Left lung (tissue), 14 donors: ENCODE measurements at places on chromosomes 5 and 9. TPM values are rescaled to one million over a fixed set of nuclear protein-coding genes. Genes with fewer than 3 reads are reported as not detected.

- no peak for DNase-seq
Observed at GRCh38 chr5:77832166-77832770, 56.1 kb upstream of the TBCA start.

Gene SPACA9
- 8.4 TPM for polyA plus RNA-seq

DNA sequence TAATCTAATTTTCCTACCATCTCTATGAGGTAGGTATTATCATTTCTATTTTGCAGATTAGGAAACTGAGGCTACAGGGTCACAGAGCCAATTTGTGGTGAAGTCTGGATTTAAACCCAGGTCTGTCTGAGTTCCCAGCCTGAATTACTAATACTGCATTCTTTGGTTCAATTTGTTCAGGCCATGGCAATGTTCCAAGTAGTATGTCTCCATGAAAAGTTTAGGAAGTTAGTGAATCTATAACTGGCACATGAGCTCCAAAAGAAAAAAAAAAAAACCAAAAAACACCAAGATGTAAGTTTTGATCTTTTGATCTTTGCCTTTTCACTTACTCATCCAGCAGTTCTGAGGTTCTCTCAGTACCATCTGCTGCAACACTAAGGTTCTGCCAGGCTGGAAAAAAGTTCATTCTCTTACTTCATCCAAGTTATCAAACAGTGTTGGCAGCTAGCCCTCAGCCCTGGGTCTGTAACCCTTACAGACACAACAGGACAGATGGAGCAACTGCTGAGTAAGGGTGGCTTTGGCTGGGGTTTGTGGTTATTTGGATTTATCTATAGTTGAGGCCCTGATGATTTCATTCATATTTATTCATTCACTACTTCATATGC, 4.4 kb upstream of the TMEM268 start:
- peak; percentile 16 for DNase-seq

Gene PCDHGB3
- 2.6 TPM for polyA plus RNA-seq

GRCh38 chr9:15189481-15189880, 117.5 kb downstream of the TTC39B start:
- DNase-seq = no peak

- DNase-seq = no peak
Observed at GRCh38 chr5:52727020-52727419, 60.7 kb upstream of the ITGA1 start.

DNA sequence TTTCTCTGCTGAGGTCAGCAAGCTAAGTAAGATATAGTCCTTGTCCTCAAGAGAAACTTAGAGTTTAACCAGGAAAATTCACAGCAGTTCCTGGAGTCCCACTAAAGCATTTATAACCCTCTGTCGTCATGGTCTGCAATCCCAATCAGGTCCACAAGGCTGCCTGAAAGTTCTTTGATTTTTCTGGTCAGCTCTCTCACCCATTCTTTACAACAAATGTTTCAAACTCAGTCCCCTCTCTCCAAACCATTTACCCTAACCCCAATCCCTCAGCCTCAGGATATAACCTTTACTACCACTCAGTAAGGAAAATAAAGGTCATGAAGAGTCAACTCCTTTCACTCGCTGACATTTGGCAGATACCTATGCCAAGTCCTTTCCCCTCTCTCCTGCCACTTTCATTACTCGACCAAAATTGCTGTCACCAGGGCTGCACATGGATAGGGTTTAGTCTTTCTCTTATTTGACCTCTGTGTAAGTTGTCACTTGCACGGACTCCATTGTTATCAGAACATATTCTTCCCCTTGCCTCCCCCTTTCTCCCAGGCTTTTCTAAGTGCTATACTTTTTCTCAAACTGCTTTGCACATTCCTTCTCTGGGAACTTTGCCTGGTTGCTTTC, 936.6 kb downstream of the NR2F1-AS1 start:
- no peak for DNase-seq

DNA sequence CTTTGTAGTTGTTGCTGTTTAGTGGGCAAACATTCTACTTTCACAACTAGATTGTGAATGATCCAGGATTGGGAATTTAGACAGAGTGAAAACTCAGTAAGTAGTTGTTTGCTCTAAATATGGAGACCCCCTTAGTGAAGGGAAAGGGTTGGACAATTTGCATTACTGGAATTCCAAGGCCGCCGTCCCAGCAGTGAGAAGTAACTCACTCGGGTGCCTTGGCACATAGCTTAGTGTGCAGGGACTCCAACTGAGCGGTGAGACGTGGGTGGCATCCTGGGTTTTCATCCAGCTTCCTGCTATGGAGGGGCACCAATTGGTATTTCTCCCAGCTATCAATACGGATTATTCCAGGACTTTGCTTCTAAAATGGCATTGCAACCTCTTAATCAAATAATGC, 69.7 kb upstream of the FCN1 start:
- DNase-seq = no peak

Gene SPINK7
- 0.63 TPM for polyA plus RNA-seq

DNA sequence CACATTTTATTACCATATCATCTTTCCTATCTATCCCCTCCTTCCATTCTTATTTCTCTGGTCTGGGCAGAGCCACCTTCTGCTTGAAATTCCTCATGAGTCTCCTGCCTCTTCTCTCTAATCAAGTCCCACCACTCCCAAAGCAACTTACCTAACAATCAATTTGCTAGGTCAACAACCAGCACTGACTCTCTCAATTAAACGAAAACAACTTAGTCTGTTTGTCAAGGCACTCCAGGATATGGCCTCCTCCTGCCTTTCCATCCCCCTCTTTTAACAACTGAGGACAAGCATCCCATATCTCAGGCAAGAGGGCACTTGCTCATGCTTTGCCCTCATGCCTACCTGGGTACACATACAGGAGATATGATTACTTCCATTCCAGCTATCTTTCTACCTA, 47.4 kb downstream of the HCN1 start:
- DNase-seq = no peak

- DNase-seq = no peak
Observed at GRCh38 chr9:114482593-114482992, 22.7 kb downstream of the WHRN start.

- DNase-seq = peak; percentile 84
Observed at GRCh38 chr5:163565931-163566608, 60.7 kb downstream of the MAT2B start.

- DNase-seq = no peak
Observed at GRCh38 chr5:164637931-164638521, 1132.6 kb downstream of the MAT2B start.

- no peak for DNase-seq
Observed at GRCh38 chr9:121844098-121844497, 192.7 kb downstream of the DAB2IP start.

Gene PRUNE2
- 3.9 TPM for polyA plus RNA-seq

Gene HMMR
- polyA plus RNA-seq = 11.6 TPM

DNA sequence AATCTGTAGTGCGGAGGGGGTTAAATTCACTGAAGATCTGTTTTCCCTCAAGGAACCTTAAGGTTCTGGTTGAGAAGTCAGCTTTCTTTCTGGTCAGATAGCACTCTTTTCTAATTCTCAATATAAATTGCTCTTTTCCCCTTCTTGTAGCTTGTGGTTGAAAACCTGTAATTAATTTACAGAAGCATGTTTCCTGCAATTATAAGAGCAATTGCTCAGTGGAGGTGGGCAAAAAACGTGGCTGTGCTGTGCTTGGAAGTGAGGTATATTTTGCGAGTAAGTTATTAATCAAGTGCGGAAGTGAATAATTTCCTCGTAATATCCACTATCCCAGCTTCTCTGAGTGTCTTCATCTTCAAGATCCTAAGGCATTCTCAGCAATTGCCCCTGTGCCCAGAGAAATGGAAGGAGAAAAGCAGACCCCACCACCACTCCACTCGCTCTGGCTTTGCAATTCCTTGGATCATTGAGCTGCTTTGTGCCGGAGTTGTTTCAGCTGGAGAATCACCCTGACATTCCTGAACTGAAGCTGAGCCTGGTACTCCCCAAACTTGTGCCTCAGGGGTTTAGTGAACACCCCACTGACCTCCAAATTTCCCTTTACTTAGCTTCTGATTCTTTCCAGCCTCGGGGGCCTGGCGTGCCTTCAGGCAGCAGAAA, 140.6 kb downstream of the LRRC70 start:
- DNase-seq = no peak

Gene ATP10B
- 0.50 TPM for polyA plus RNA-seq

- peak; percentile 31 for DNase-seq
Observed at GRCh38 chr5:123422433-123423277, 548 bp downstream of the CEP120 start.

DNA sequence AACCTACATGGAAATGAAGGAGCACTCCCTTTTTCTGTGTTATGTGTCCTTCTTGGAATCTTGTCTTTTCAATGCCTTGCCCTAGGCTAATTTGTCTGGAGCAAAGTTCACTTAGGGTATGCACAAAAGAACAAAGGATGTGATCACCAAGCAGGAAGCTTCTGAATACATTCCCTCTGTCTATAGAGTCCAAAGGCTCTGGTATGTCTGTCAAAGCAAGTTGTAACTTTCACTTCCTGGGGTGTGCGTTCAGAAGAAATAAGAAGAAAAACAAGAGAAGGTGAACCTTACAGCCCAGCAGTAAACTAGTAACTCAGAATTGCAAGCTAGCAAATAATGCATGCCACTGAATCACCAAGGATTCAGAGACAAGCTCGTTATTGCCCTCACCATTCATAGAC, 31.7 kb upstream of the CDH6 start:
- DNase-seq = no peak

DNA sequence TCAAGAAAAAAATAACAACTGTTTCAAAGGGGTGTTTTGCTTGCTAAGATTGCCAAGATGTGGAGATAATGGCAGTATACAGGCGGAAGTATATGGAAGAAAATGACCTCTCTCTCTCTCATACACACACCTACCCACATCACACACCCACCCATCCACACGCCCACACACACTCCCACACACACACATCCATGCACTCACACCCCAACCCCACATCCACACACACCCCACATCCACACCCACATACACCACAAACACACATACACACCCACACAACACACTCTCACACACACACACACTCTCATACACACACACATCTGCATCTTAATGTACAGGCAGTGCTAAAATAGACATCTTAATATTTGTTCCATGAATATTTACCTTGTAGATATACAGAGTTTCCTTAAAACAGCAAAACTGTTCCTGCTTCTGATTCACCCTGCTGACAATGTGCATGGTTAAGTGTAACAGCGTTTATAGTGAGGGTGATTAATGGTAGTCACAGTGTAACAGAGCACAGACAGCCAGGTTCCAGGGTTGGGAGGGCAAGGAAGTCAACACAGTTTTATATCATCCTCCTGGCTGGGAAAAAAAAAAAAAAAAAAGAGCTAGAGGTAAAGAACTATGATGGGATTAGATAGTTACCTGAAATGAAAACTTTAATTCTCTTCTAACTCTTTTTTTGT, 8.3 kb downstream of the BHMT2 start:
- DNase-seq = no peak

Gene SLC25A2
- 0.34 TPM for polyA plus RNA-seq

- DNase-seq = no peak
Observed at GRCh38 chr5:126044931-126045565, 378.2 kb upstream of the GRAMD2B start.

Gene PRLR
- 3.4 TPM for polyA plus RNA-seq

Gene RGMB
- 18.0 TPM for polyA plus RNA-seq

DNA sequence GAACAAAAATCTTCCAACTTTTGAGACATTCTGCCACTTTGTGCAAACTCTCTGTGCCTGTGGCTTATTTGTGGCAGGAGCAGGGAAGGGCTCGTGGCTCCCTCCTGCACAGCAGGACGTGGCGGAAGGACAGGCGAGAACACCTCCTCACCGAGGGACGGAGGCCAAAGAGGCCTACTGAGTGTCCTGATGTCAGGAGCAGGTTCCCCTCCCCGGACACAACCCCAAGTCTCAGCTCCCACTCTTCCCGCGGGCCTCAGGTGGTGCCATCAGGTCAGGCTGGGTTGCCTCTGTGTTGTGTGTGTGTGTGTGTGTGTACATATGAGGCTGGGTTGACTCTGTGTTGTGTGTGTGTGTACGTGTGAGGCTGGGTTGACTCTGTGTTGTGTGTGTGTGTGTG, 136.8 kb upstream of the LPCAT1 start:
- DNase-seq = no peak

DNA sequence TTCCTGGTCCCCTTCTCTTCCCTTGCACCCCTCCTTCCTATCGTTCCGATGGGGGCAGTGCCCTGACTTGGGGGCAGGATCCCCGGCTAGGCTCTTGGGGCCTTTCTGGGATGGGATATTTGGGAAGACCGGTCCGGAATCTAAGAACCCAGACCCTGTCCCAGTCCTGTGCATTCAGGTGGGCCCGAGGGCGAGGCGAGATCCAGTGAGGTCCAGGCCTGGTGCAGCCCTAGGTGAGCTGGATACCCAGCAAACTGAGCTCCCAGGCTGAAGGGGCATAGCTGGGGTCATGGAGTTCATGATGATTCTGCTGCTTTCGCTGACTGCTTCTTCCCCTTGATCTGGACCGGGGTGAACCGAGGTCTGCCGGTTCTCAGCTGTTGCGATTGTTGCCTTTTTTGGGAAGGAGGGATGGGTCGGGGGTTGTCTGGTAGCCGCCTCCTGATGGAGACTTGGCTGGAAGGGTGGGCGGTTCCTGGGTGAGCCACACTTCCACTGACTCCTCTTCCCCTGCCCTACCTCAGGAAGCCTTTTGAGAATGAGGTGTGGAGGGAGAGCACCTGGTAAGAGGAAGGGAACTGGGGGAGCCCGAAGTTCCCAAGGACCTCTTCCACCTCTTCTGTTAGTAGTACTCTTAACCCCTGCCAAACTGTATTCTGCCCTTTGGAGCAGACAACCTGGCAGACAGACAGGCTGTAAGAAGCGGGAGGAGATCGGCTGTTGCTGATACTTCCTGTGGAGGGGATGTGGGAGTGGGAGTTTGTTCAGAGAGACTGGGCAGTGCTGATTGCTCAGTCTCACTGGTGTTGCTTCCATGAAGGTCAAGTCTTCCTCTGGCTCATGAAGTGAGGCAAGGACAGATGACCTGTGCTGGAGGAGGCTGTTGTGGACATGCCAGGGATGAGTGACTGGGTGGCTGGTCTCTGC, 1.0 kb downstream of the LRRC8A start:
- DNase-seq = no peak

GRCh38 chr5:50727149-50727496, 60.7 kb downstream of the PARP8 start:
- no peak for DNase-seq

DNA sequence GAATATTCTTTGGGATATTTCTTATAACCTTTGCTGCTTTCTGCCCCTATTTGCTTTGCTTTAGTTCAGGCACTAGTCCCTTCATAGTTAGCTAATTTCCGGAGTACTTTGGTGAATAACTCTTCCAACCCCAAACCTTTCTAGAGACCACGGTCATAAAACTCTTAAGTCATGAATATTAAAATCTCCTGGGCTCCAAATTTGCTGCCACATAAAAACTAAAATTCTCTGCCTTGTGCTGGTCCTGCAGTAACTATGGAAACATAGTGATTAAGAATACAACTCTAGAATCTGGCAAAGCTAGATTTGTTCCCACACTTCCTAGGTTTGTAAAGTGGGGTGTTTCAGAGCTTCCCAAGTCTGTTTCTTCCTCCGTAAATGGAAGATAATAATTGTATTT, 10.0 kb upstream of the ACTBL2 start:
- no peak for DNase-seq
